ENCODE measurements at places on chromosomes 1 and 21.
A peak's percentile ranks its signal among the peaks of the same experiment; 100 is the strongest.

- DNase-seq, result no peak
Measured at GRCh38 chr1:184296466-184297243, 90.2 kb upstream of the C1orf21 start.

GRCh38 chr1:2132222-2133038 lies 62.1 kb downstream of the FAAP20 start:
- no peak for DNase-seq

GRCh38 chr1:225044258-225044657 lies 114.8 kb downstream of the DNAH14 start:
- no peak for DNase-seq

DNA sequence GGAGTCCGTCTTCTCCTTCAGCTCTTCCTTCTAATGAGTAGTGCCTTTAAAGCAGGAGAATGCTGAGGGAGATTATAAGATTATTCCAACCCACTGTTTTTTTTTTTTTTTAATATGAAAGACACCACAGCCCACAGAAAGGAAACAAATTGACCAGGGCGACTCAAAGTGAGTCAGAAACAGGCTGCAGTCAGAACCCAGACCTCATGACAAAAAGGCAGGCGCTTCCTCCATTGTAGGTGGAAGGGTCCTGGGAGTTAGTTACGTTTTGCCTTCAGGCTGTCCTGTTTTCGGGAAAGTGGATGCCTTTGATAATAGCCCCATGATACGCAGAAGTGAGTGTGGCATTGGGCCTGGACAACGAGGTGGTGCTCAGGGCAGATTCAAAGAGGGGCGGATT lies 21.0 kb downstream of the PLXNA2 start:
- DNase-seq, result no peak

GRCh38 chr1:157201767-157202166 lies 63.6 kb upstream of the ETV3 start:
- DNase-seq, result peak; percentile 59

DNA sequence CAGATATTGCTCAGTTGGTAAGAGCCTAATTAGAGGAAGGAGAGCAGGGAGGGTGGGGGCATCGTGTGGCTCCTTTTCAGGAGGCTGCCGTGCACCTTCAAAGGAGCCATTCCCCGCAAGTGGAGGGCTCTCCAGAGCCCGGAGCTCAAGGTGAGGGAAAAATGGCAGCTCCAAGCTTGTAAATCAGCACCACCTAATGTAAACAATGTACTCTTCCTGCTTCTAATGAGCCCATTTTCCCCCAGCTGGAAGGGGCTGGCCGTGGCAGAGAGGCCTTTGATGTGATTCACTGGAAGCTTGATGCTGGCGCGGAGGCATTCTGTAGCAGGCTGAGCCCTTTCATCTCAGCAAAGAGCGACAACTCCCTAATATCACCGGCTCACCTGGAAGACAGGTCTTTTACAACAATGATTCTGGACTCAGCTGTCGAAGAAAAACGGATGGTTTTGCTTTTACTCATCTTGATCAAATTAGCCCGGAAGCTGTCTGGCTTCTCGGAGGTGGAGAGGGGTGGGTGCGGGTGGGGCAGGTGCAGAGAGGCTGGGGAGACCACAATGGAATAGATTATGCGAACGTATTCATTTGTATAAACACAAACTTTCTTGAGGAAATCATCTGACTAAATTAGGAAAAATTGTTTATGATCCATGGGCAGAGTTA lies 112.5 kb downstream of the RRAGC start:
- peak; percentile 34 for DNase-seq

DNA sequence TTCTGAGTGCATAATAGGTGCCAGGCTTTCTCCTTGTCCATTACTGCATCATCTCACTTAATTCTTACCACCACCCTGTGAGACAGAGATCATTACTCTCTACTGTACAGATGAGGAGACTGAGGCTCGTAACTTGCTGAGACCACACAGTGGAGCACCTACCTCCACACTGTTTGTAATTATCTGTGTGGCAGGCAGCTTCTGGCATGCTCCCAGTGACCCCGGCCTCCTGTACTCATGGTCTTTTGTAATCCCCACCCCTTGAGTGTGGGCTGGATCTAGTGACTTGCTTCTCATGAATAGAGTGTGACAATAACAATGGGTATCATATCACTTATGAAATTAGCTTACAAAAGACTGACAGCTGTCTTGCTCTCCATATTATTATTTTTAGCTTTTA lies 407.3 kb downstream of the MATN1 start:
- no peak for DNase-seq

Data from NCI-H510A (cell line).